Fibroblast of skin of right quadriceps (primary cell): ENCODE measurements at places on chromosomes 11 and 22.
A peak's percentile ranks its signal among the peaks of the same experiment; 100 is the strongest.

DNA sequence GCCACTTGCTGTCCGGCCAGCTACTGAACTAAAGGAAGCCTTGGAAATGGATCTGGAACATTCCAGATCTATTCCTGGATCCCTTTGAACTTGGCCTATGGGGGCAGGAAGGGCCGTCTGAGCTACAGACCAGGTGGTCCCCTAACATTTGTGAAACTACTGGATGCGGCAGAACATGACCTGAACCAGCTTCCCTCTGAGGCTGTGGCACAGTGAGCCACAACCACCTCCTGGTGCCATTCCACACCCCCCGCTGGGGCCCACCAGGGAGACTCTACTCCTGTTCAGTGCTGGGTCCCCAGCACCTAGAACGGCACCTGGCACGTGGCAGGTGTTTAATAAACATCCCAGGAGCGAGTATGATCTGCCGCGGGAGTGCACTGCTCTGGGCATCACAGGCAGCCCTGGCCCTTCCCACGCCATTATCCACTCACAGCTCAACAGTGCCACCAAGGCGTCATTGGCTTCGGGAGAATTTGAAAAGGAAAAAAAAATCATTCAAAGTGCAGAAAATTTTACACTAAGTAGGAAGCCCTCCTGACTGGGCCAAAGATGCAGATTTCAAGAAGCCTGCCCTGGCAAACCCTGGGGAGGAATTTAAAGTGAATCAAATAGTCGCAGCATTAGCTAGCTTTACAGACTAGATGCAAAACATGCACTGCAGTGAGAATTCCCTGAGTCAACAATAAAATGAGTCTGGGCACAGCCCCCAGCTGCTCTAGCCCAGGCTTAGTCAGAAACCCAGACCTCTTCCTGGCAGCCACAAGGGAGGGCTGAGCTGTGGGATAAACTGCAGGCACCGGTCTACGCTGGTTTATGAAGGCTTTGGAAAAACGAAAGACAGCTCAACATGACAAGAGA, 14.3 kb upstream of the EFCAB6 start:
- DNase-seq = peak; percentile 76

- no peak for DNase-seq
Measured at GRCh38 chr22:25485626-25486545, 78.6 kb upstream of the GRK3 start.

- DNase-seq = no peak
Measured at GRCh38 chr22:28609921-28610320, 69.7 kb downstream of the TTC28 start.

GRCh38 chr11:3340025-3340424, 38.9 kb downstream of the ZNF195 start:
- DNase-seq = peak; percentile 72

DNA sequence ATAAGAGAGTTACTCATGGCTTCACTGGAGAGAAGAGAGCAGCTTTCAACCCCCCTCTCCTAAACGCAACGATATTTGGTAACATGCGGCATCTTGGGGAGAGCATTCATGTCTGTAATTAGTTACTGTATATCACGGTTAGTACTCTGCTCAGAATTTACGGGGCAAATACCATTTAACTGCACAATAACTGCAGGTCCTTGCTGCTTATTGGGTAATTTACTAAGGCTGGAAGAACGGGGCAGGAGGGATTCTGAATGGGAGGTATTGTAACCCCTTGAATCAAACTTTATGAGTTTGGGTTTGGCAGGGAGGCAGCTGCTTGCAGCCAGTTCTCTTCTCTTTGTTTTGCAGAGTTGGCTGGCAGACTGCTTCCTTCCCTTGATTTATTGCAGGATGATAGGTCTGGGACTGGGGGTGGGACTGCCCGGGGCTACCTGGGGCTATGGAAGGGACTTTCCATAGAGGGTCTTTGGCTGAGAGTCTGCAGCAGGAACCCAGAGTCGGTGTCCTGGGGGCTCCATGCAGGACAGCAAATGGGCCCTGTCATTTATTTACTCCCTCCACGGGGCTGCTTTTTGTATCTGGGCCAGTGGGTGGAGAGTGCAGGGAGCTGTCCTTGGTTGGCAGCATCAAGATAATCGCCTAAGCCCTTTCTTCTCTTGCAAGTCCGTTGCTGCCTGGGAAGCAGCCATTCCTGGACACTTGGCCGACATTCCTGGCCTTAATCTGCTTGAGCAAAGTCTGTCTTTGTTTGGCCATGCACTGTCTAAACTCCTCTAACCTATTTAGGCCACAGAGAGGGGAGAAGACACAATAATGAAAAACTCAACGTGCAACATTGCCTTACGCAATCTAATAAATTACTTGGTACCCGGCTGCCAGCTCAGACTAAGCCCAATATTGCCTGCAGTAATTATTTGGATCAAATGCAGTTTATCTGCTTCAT, 188.9 kb downstream of the ST3GAL4 start:
- DNase-seq = peak; percentile 63

DNA sequence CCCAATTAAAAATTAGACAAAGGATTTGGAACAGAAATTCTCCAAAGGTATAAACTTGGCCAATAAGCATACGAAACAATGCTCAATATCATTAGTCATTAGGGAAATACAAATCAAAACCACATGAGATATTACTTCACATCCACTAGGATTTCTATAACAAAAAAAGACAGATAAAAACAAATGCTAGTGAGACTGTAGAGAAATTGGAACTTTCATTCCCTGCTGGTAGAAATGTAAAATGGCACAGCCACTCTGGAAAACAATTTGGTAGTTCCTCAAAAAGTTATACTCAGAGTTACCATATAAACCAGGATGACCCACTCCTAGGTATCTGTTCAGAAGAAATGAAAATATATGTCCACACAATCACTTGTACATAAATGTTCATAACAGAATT, 71.6 kb downstream of the RPL27A start:
- DNase-seq = peak; percentile 45

- no peak for DNase-seq
Measured at GRCh38 chr22:31119026-31119717, 3.6 kb upstream of the INPP5J start.

GRCh38 chr11:127995921-127996320, 591.4 kb downstream of the ETS1 start:
- DNase-seq = peak; percentile 7

DNA sequence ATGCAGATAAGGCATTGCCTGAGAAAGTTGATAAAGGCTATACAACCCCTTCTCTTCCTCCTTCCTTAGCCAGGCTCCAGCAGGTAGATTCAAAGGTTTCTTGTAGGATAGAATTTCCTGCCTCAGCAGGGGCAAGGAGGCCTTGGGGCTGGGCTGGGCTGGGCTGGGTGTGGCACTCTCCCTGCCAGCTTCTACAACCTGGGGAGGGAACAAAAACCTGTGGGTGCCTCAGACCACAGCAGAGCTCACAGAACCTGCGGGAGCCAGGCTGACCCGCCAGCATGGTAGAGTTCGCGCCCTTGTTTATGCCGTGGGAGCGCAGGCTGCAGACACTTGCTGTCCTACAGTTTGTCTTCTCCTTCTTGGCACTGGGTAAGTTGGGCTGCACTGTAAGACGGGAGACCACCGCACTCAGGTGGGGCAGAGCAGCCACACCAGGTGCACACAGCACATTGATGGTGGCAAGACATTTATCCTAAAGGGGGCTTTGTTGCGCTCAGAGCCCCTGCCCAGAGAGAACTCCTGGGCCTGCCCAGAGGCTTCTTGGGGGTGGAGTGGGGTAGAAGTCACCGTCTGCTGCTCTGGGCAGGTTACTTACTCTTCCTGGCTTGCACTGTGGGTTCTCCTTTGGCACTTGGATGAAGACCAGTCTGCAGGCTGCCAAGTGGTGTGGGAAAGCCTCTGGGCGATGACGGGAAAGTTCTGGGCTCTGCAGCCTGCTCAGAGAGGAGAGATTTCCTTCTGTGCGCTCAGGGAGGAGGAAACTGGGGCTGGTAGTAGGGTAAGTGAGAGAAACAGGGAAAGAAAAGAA, at the start of gene MOGAT2:
MOGAT2 (plus strand) TSS at position 231 of the 811 bp plus-strand sequence; CDS start at position 282, 51 bp downstream.
- DNase-seq = no peak

GRCh38 chr11:108895579-108896480, 231.0 kb downstream of the DDX10 start:
- DNase-seq = peak; percentile 70

DNA sequence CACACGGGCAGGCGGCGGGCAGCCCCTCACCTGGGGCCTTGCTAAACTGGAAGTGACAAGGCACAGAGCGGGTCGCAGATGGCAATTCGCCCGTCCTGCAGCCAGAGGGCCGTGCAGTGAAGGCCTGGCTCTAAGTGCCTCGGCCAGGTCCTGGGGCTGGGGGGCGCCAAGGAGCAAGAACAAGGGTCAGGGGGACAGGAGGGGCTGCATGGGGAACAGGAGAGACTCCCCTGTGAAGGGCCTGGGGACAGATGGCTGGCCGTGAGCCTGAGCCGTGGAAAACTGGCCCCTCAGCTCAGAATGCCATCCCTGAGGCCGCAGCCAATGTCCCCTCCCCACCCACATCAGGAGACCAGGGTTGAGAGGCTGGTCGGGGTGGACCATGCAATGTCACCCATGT, 60.0 kb downstream of the RTL6 start:
- DNase-seq = no peak

- no peak for DNase-seq
Measured at GRCh38 chr11:71461696-71462095, 8.7 kb downstream of the NADSYN1 start.

- peak; percentile 20 for DNase-seq
Measured at GRCh38 chr11:105137286-105137685, 2.3 kb downstream of the CARD18 start.

- no peak for DNase-seq
Measured at GRCh38 chr22:26362471-26362870, 66.6 kb upstream of the ASPHD2 start.

DNA sequence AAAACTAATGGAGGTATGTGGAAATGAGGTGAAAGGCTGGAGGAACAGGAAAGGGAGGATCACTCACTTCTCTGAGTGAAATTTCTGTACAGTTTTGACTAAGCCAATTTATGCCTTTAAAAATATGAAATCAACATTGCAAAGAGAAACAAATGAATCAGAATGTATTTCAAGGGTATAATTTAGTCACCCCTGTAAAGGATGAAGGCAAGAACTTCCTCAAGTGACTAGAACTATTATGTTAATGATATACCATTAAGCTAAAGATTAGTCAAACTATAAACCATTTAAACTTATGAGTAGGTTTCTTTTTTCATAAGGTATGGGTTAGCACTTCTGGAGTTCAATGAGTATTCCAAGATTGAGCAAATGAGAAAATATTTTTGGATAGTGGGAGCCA, 184.5 kb upstream of the CHORDC1 start:
- DNase-seq = no peak

GRCh38 chr11:83540112-83540675, 254.0 kb upstream of the CCDC90B start:
- peak; percentile 23 for DNase-seq

DNA sequence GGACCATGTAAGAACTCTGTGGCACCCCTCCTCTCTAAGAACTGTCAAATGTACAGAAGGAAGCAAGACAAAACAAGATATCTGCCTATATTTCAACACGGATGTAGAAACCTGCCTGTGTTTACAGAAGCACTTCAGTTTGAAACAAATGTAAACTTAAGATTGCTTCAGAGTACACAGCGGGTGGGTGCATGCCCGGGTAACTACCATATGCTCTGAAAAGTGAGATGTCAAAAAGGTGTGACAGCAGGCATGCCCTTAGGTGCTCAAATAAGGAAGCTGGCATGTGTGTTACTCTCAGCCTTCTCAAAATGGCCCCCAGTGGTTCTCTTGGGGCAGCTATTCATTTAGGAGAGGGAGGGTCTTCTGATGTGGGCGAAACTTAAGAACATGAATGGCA, 5.2 kb downstream of the ACP2 start:
- no peak for DNase-seq

GRCh38 chr22:39915295-39915726, 14.4 kb downstream of the GRAP2 start:
- DNase-seq = no peak

- DNase-seq = no peak
Measured at GRCh38 chr11:6841694-6842093, 3.8 kb upstream of the OR10A5 start.

DNA sequence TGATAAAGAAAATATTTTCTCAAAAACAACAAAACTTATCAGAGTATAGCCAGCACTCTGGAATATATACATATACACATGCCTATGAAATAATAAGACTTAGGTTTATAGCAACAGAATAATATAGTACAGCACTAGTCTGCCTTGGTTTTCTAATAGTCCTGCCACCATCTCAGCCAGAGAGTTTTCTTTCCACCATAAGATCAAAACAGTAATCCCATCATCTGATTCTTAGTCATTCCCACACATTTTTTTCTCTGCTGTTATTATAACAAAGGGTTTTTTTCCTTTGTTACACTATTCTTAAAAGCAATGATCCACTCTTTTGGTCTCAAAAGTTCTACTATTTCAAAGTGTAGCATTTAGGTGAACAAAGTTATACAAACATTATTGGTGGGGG, 15.1 kb downstream of the MTMR2 start:
- DNase-seq = no peak

DNA sequence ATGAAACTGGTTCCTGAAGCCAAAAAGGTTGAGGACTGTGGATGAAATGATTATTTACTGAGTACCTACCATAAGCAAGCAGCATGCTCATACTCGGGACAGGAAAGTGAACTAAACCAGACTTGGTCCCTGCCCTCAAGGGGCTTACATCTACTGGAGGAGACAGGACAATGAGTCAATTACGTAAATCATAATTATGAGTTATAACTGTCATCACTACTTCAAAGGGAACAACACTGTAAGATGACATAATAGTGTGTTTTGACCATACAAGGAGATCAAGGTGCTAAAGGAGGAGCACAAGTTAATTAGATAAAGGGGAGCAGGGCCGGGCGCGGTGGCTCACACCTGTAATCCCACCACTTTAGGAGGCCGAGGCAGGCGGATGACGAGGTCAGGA, 2.5 kb downstream of the FAM227A start:
- DNase-seq = peak; percentile 8

- no peak for DNase-seq
Measured at GRCh38 chr11:15805726-15806125, 550.6 kb downstream of the SOX6 start.

- peak; percentile 40 for DNase-seq
Measured at GRCh38 chr11:61392981-61393595, 701 bp downstream of the TMEM216 start.

DNA sequence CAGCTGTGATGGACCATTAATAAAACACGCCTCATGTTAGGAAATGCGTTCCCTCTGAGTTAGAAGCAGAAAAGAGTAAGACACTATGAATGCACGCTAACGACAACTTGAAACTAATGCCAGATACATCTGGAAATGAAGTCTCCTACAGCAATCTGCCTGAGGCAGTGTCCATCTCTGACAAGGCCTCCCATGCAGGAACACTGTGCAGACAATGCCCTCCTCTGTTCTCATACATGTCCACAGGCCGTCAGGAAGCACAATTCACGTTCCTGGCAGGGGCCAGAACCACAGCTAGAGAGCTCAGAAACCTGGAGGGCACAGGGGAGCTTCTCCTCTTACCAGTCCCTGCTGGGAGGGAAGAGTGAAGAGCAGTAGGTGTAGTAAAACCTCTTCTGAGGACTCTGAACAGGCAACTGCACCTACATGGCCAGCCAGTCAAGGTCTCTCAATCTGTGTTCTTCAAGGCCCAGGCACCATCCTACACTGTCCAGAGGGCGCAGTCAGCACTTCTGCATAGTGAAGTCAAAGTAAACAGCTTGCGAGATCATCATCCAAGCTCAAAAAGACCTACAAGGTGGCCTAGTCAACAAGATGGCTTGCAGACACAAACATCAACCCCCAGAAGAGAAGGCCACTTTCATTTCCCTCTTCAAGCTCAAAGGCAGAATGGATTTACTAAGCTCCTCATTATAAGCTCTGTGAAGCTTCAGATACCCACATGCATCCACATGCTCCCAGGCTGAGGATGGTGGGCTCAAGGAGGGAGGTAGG, 41.5 kb upstream of the CYP2D6 start:
- no peak for DNase-seq

- no peak for DNase-seq
Measured at GRCh38 chr11:69361466-69361865, 67.5 kb downstream of the MYEOV start.
